ENCODE measurements at places on chromosomes 5 and 9.
A peak's percentile ranks its signal among the peaks of the same experiment; 100 is the strongest.

GRCh38 chr9:83962165-83962564 lies 17.9 kb downstream of the HNRNPK start:
- DNase-seq, result no peak

DNA sequence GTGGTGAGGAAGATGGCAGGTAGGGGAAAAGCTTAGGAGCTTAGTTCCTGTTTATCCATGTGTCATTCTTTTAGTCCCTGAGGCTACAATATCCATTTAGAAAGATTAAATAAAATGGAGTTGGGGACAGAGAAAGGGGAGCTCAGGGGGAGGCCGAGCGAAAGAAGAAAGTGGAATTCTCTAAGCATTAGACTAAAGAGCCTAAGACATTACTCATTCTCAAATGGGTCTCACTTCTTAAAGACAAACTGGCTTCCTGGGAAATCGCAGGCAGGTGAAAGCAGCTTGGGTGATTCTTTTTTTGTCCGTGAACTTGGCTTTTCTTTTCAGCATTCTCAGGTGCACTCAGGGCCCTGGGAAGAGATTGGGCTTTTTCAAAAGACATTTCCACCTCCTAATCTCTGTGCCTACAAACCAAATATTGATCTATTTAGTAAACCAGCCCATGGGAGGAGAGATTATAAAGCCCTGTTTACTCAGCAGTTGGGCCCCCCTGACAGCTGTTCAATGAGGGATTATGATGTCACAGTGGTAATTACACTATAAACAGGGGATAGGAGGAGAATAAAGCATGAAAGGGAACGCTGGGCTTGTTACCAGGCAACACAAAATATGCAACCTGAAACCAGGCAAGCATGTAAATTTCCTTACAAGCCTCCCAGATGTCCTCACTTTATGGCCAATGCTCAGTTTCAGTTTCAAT lies 584.0 kb downstream of the ACTL7B start:
- peak; percentile 98 for DNase-seq

DNA sequence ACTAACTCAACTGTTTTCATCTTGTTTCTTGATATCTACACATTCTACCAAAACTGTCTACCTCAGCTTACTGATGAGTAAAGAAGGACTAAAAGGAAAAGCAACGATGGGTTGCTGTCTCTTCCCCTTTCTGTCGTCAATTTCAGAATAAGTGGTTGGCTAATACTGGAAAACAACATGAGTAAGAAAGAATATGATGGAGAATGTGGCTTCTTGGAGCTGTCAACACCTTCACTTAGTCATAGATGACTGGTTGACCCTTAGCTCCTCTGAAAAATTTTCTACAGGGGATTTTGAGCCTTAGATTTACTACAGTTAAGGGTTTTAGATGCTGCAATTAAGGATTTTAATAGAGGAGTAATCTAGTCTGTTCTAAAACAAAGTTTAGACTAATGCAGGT lies 797.9 kb downstream of the TLE4 start:
- no peak for DNase-seq

- DNase-seq, result no peak
Observed at GRCh38 chr9:133728856-133729616, 9.1 kb downstream of the SARDH start.

- DNase-seq, result no peak
Observed at GRCh38 chr5:34599471-34600117, 56.5 kb upstream of the RAI14 start.

DNA sequence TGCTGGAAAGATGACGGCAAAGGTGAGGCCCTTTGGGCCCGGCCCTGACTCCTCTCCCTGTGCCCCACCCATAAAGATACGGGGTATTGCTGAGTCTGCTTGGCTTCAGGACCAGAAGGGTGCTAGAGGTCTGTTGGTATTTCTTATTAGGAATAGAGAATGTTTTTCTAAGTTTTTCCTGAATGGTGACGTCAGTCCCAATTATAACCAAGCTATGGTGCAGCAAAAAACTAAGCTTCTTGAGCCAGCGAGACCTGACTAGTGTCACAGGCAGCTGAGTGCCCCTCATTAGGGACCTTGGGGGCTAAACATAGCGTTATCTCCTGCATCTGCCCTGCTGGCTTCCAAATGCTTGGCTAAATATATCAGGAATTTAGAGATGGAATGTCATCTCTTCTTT lies 151.0 kb upstream of the TBC1D2 start:
- no peak for DNase-seq

DNA sequence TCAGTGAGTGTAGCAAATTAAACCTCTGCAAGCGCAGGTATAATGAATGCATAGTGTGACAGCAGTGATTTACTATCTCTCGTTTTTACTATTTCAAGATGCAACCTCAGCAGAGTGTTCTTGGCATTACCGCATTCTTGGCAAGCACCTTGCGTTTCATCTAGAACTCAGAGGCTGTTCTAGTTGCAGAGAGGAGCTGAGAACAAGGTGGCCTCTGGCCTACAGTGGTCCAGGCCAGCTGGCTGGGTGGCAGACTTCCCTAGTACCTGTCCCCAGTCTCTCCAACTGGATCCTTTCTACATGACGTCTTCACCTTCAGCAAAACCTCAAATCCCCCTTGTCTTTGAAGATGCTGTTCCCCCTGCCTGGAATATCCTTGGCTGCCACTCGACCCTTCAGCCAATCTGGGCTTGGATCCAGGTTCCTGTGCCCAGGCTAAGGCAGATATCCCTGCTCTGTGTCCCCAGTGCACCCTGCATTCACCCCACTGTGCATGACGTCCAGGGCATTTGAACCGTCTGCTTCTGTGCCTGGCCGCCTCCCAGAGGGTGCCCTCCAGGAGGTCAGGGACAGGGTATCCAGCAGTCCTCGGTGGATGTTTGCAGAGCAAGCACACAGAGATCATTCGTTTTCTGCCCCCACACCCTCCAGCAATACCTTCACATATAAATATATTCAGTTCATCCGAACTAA lies 120.4 kb upstream of the CPEB4 start:
- no peak for DNase-seq

- no peak for DNase-seq
Observed at GRCh38 chr5:132873119-132873929, at the start of gene LEAP2. Gene LEAP2, plus strand, starts transcription at chr5:132873668. Its CDS starts 27 bp downstream, at chr5:132873695.

DNA sequence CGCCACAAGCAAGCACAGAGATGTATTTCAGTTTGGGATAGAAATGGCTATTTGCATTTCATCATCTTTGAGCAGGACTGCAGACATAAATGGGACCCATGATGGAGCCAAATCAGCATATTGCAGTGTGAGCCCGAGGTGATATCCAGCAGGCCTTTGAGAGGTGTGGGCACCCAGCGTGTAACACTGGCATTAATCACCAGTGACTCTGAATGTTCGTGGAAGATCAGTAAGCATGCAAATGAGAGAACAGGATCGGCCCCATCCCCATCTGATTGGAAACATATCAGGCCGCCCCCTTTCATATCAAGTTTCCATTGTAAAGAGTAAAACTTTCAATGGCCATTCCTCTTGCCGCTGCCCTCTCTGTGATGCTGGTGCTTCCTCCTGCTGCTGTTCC lies 84.0 kb downstream of the GTF3C4 start:
- DNase-seq, result no peak

DNA sequence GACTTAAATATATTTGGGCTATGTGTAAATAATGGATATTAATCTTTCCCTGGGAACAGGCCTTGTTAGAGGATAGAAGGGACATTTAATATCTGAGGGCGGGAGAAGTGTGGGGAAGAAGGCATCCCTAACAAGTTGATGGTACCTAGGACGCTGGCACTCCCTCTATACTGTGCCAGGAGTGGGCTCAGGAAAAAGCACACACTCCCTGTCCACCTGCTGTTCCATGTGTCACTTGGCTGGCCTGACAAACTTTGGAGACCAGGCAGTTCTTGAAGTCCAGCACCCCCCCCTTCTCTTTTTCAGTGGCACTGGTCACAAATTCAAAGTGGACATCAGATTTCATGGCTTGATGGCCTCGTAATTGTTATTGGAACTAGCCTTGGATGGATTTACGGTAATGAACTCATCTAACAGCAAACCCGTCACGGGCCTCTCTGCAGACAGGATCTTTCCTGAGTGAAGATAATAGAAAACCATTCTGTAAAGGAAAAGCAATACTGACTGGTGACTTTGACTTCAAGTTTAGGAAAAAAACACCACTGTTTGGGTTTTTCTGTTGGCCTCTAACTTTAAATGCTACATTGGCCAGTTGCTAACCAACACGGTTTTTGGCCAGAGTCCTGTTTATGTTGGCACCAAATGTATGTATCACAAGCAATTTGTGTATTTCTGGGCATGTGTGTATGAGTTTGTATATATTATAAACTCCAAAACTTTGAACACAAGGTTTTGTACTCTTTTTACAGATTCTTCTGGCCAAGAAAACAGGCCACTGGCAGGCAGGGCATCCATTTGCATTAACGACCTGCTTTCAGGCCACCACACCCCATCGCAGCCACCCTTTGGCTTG lies 552.6 kb downstream of the CCDC171 start:
- DNase-seq, result no peak

DNA sequence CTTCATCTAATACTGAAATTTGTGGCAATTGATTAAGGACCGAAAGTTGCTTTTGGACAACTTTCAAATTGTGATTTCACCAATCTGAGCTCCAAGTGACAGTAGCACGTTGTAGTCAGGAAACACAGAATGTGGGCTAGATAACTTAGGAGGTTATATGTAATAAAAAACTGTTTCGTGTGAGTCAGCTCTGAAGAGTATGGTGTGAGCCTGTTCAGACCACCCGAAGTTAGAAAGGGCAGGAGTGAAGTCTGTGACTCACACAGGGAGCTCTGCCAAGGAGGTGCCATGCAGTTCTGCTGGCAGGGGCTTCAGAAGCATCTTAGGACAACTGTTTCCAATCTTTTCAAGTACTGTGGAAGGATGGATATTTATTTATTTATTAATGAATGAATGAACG lies 16.4 kb upstream of the ZBTB34 start:
- DNase-seq, result no peak

GRCh38 chr9:91572044-91572443 lies 148.4 kb upstream of the NFIL3 start:
- DNase-seq, result no peak

DNA sequence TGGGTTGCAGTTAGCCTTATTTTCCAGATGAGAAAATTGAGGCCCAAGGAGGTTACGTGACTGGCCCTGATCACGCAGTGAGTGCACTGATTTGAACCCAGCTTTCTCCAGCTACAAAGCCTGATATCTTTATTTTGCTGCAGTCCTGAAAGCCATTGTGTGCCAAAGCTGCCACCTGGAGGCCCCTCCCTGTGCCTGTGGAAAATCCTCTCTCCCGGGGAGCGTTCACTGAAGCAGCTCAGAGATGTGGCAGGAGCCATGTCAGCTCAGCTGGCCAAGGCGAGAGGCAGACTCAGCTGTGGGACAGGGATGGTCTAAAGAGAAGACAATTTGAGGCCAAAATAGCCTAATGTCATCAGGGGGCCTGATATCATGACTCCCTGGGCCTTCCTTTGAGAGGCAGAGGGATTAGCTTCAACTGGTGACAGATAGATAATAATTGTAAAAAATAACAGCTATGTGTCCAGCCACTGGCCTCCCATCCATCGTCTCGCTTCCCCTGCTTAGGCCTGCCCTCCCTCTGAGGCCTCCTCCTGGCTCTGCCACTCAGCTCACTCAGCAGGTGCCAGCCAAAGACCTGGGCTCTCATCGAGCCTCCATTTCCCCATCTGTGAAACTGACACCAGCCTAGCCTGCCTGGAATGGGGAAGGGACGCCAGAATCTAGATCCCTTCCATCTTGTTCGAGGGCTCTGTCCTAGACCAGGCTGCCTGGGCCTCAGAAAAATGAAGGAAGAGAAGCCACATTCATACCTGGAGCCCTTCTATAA lies 74.3 kb upstream of the GGTA1 start:
- DNase-seq, result no peak

DNA sequence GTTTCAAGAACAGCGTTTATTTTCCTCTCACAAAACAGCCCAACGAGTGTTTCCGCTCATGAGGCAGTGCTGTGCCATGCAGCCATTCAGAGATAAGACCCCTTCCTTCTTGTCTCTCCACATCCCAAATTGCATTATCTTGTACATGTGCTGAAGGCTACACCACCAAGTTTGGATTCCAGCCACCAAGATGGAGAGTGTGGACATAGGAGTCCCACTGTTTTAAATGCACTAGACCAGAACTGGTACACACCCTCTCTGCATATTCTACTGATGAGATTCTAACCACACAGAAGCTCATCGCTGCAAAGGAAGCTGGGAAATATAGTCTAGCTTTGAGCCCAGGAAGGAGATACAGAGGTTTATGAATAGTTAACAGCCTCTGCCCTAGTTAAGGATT lies 509.4 kb downstream of the NFIB start:
- DNase-seq, result no peak

GRCh38 chr5:177393206-177393765 lies 7.2 kb downstream of the PFN3 start:
- DNase-seq, result no peak

GRCh38 chr5:138910546-138911185 lies 35.5 kb upstream of the LRRTM2 start:
- no peak for DNase-seq

Measured in NCI-H1436 (cell line).